ENCODE measurements at places on chromosomes 2 and 18.

DNA sequence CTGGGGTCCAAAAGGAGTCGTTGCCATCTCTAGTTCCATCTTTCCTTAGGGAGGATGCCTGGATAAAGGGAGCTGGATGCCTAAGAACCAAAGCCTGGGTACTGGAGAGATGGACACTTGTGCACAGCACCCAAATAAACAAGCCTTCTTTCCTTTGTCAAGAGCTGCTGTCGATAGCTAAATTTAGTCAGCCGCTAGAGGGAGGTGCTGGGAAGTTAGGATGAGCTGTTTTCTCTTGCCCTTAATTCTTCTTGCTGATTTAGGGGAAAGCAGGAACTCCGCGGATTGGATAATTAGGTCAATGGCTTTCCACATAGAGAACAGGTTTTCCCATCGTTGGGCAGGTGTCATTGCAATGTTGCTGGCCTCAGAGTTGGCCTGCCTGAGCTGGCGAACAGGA lies 30.9 kb upstream of the SERPINB12 start:
- DNase-seq: no peak

DNA sequence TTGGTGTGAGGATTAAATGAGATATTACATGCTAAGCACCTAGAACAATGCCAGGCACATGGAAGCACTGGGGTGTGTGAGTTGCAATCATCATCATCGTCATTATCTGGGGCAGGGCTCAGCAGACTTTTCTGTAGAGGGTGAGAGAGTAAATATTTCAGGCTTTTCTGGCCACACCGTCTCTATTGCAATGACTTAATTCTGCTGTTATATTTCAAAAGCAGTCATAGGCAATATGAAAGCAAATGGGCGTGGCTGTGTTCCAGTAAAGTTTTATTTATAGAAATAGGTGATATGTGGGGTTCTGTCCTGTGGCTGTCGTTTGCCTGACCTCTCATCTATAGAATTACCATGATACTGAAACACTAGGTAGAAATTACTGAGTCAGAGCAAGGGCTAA lies 60.6 kb downstream of the IL1R2 start:
- no peak for DNase-seq

GRCh38 chr18:75659535-75660023 lies 232.1 kb upstream of the SMIM21 start:
- no peak for DNase-seq

GRCh38 chr18:65464361-65464760 lies 286.5 kb upstream of the CDH7 start:
- DNase-seq: no peak

DNA sequence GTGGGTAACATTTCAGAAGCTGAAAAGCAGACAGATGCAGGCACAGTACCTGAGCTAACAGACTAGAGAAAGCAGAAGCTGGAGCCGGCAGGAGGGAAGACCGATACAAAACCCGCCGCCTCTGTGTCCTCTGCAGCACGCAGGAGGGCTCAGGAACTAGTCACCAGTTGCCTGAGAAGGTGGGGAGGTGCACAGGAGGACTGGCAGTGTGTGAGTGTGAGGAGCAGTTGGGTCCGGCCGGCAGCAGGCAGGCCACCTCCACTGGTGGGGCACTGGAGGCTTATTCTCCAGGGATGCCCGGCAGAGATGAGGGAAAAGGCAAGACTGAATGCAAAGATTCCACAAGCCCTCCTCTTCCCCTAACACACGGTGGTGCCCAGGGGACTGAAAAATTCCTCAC lies 18.2 kb downstream of the ERCC3 start:
- no peak for DNase-seq

- DNase-seq: peak; percentile 51
These were observed 213.6 kb downstream of the TNS1 start for GRCh38 chr2:217789003-217789735.

DNA sequence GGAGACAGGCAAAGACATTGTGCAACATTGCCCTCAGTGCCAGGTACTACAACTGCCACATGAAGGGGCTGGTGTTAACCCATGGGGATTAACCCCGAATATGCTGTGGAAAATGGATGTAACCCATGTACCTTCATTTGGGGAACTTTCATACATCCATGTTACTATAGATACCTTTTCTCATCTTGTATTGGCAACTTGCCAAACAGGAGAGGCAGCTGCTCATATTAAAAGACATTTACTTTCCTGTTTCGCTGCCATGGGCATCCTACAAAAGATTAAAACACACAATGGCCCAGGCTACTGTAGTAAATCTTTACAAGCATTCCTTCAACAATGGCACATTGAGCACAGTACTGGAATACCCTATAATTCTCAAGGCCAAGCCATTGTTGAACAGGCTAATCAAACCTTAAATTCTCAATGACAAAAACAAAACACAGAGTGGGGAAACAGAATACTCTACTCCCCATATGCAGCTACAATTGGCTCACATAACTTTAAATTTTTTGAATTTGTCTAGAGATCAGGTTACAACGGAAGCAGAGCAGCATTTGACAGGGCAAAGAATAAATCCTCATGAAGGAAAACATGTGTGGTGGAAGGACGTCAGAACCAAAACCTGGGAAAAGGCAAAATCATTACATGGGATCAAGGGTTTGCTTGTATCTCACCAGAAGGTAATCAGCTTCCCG lies 1723.5 kb upstream of the LRRTM1 start:
- no peak for DNase-seq

GRCh38 chr2:106827158-106827557 lies 58.8 kb downstream of the ST6GAL2 start:
- DNase-seq: no peak

DNA sequence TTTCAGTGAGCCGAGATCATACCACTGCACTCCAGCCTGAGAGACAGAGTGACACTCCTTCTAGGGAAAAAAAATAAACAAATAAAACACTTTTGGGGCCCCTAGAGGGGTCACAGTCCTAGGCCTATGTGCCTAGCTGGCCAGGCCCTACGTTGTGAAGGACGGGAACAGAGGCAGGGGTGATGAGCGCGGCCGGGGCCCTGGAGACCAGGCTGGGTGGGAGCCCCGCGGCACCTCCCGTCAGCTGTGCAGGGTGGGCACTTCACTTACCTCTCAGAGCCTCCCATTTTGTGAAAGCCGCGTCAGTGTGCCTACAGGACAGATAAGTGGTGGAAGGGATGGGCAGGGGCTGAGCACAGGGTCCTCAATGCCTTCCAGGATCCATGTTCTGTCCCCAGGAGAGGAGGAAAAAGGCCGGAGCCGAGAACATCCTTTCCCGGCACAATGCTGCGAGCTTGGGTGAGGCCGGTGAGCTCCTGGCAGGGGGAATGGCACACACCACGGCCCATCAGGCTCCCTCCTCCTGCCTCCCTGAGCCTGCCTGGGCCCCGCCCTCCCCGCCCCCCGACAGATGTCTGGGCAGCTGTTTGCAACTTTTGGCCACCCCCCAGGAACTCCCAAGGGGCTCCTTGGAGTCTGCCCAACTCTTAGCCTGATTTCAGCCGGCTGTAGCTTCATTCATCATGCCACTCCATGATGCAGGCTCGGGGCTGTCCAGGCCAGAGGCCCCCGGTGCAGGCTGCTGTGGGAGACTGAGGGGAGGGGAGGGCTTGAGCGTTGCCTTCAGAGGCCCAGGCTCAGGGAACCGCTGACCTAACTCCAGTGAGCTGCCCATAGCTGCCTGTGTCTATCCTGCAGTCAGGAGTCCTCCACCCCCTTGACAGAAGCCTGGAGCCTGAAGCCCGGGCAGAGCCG lies 196.5 kb downstream of the TFCP2L1 start:
- DNase-seq: no peak

- no peak for DNase-seq
These were observed 7.6 kb downstream of the ITM2C start for GRCh38 chr2:230872151-230872967.

DNA sequence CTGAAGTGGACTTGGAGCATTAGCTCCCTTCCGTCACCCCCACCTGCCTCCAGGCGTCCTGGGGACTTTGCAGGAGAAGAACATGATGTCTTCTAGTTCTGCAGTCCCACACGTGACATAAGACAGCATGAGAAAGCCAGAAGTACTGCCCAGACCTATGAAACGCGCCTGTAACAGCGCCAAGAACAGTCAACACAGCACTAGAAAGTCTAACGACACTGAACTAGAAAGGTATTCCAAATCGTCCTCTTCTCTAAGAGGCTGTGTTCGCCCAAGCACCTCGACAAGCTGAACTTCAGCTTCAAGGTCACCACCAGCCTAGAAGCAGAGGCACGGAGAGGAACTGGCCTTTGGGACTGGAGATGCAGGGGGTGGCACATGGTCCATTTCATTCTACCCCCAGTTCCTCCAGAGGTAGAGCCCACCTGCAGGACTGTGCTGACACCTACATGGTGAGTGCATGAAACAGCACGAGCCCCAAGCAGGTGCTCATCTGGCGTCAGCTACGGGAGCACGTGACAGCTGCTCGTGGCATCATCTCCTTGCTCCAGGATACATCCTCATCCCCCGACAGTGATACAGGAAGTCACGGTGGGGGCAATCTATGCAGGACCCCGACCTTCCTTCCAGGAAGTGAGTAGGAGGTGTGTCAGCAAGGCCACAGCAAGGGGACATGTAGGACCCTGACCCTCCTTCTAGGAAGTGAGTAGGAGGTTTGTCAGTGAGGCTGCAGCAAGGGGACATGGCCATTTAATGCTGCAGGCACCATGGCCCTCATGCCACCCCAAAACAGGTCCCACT lies 3.7 kb downstream of the HDAC4 start:
- no peak for DNase-seq

DNA sequence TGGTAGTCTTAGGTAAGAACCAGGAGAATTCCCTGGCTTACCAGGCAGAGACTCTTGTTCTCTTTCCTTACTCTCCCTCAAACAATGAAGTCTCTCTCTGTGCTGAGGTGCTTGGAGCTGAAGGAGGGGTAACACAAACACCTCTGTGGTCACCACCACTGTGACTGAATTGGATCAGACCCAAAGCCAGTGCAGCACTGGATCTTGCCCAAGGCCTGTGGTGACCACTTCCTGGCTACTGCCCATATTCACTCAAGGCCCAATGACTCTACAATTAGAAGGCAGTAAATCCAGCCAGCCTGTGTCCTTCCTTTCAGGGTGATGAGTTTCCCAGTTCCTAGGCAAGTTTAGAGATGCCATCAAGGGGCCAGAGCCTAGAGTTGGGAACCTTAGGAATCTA lies 706.8 kb downstream of the SLC4A3 start:
- DNase-seq: no peak

DNA sequence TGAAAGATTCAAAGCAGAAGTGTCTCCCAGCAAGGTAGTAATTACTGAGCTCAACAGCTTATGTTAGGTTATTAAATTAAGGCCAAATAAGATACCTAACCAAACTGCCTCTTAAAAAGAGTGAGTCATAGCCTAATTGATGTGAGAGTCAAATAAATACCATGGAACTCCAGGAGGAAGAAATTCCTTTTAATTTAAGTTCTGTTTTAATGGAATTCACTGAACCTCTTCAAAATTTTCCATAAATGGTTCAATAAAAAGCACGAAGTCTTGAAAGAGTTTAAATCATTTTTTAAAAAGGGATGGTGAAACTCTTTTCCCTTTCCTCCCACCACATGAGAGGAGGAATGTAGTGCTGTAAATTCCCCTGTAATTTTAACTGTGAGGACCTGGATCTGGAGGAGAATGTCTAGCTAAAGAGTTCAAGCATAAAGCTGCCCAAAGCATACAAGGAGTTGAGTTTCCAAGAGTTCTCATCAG lies 180.8 kb upstream of the MMADHC start:
- no peak for DNase-seq

DNA sequence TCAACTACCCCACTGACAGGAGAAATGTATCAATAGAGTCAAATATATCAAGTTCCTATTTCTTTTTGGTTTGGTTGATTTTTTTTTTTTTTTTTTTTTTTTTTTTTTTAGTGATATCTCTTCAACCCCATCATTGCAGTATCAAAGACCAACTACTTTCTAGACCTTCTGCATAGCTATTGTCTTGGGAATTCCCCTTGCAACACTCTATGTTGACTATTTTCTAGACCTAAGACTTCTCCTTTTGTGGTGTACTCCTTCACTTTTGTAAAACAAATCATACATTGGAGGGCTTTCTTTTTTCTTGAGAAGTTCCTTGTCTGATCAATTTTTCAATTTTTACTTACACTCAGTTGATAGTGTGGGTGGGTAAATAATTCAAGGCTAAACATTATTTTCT lies 46.5 kb upstream of the NR4A2 start:
- no peak for DNase-seq

DNA sequence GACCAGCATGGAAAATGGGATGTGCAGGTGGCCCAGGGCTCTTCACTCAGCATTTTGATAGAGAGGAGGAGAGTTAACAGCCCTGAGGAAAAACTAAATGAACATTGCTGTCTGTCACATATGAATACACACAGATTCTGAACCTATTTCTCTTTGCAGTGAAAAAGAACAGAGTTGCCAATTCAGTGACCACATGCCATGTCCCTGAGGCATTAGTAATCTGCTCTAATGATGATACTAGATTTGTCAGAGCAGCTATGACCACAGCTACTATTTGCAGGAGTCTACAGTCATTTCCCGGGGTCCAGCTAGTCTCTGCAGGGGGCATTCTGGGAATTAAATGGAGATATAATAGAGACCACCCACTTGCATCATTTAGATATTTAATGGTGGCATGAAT lies 267.6 kb downstream of the TMX3 start:
- DNase-seq: no peak
